ENCODE measurements at places on chromosomes 1 and 21.

- no peak for DNase-seq
These were observed 15.6 kb upstream of the C1orf174 start for GRCh38 chr1:3915551-3916121.

- no peak for DNase-seq
These were observed 182.8 kb upstream of the NRIP1 start for GRCh38 chr21:15247613-15248012.

- DNase-seq = no peak
These were observed 22.3 kb upstream of the MOB3C start for GRCh38 chr1:46638921-46639320.

DNA sequence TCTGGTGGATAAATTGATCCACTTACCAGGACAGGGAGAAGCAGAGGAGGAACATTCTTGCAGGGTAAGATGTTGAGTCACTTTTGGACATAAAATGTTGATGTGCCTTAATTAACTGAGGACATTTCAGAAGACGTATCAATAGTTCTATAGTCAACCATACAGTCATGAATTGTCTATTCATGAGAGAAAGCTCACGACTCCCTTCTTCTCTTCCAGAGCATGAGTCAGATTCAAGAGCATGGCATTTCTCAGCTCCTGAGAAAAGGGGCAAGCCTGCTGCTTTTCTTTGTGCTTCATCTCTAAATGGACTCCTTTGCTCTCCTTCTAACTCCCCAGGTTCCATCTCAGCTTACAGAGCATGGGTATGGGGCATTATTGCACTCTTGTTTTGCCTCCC, 55.7 kb downstream of the ADGRL4 start:
- no peak for DNase-seq

DNA sequence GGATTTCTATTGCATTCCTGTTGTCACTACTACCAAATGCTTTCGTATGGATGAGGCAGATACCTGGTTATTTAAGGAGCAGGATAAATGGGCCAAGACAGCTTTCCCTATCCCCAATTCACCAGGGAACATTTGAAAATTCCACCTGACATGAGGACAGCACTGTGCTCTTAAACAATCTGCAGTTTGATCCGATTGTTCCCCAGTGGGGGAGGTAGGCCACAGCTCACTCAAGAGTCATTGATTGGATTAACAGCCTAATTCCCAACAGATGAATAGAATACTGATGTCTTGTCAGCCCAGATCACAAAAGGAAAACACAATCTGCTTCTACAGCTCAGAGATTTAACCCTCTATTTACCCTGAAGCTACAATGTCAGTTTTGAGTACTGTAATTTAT, 123.9 kb downstream of the LHX4 start:
- no peak for DNase-seq

- no peak for DNase-seq
These were observed at the start of gene DSCAM for GRCh38 chr21:40846587-40847411. TSS of gene DSCAM (minus strand) at chr21:40847158. CDS start at chr21:40846661, 497 bp downstream.

DNA sequence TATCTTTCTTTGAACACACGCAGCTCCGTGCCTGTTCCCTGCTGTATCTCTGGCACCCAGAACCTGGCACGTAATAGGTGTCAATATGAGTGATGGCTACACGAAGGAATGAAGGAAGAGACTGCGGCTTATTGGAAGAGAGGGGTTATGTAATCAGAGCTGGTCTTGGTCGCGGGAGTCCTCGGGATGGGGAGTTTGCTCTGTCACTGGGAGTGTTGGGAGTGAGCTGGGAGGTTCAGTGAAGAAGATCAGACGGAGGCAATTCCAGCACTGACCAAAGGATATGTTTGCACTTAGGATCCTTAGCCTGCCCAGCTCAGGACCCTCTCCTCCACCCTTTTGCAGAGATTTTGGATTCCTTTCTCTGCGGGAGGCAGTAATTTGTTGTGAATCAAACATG, 709.1 kb downstream of the PTPRU start:
- no peak for DNase-seq

- no peak for DNase-seq
These were observed at the start of gene PDE9A for GRCh38 chr21:42653231-42654061. TSS of gene PDE9A (plus strand) at chr21:42653621. CDS start at chr21:42653815, 194 bp downstream.

DNA sequence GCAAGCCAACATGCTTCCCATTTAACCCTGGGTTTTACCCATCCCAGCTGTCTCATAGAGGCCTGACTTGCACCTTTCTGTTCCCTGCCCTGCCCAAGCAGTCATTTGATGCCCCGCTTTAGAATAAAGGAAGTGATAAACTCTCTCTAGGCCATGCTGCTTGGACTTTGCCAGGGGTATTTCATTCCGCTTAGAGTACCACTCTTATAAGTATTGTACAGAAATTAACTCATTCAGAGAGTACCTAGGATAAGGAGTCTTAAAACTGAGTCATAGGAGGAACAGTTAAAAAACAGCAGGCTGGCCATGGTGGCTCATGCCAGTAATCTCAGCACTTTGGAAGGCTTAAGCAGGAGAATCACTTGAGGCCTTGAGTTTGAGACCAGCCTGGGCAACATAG, 21.0 kb upstream of the LYST start:
- DNase-seq = no peak

DNA sequence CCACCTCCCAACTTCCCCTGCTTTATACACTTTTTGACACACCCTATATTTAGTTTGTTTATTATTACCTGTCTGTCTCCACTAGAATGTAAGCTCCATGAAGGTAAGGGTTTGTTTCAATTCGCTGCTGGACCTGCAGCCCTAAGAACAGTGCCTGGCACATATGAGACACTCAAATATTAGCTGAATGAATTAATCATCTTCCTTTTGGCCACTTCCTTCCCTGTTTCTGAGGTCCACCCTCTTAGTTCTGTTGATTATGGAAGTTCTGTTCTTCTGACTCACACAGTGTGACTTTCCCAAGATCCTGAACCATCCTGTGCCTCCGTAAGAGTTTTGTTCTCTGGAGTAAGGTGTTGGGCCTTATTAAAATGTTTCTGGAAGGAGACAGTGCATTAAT, 40.4 kb upstream of the GJA5 start:
- no peak for DNase-seq

All from stimulated activated CD4-positive, alpha-beta T cell treated with anti-CD3 and anti-CD28 coated beads, Interleukin-1b, Interleukin-23, amount 100 ng/mL, for 1 hour (primary cell).